Activated T-cell treated with anti-CD3 and anti-CD28 coated beads for 24 hours (primary cell): ENCODE measurements at places on chromosomes 2 and 18.

GRCh38 chr2:213284105-213285090 is at the start of gene SPAG16:
SPAG16 (plus strand) TSS chr2:213284464.
- peak; percentile 94 for DNase-seq

GRCh38 chr2:48668992-48669391 is 51.3 kb downstream of the GTF2A1L start:
- no peak for DNase-seq

- no peak for DNase-seq
Observed at GRCh38 chr18:70553936-70554260, 265.1 kb downstream of the SOCS6 start.

DNA sequence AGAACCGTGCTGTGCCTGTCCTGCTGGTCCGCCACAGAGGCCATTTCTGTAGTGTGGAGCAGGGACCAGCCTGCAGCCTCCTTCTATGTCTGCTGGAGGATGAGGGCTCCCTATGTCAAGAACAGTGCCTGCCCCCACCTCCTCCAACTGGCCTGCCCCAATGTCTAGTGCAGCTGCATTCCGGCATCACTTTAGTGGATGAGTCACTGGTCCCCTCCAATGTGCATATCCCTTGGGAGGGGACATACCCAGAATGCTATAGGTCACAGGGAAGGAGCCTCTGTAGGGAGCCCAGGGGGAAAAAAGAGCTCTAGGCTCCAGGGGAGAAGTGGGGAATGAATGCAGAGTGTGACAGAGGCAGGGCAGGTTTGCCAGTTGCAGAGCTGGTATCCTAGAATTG is 219.6 kb downstream of the CELF4 start:
- no peak for DNase-seq

DNA sequence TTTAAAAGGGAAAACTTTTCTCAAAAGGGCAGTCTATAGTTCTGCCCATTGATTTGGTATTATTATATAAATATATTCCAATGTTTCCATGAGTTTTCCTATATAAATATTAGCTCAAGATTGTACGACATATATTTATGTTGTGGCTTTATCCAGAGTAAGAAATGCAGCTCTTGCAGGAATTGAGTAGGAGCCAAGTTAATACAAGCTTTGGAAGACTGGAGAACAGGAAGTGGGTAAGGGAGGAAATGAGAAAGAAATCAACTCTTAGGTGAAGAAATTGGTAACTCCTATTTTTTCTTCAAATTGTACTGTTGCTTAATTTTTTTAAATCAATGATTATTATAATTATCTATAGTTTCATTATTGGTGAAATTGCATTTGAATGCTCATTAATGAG is 105.4 kb upstream of the FAM117B start:
- DNase-seq, result no peak

DNA sequence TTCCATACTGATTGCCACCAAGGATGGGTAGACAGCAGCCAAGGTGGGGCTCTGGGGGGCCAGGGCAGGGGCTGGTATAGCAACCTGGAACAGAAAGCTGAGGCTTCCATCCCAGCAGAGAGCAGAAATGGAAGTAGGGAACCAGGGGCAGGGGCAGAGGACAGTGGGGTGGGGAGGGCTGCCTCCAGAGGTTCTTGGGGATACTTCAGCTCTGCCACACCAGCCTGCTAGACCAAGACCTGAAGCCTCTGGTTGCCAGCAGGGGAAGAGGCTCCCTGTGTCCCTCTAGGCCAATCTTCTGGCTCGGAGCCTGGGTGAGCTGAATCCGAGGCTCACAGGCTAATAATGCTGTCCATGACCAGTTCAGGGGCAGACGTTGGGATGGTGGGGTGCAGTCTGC is 329.0 kb downstream of the DYSF start:
- no peak for DNase-seq

DNA sequence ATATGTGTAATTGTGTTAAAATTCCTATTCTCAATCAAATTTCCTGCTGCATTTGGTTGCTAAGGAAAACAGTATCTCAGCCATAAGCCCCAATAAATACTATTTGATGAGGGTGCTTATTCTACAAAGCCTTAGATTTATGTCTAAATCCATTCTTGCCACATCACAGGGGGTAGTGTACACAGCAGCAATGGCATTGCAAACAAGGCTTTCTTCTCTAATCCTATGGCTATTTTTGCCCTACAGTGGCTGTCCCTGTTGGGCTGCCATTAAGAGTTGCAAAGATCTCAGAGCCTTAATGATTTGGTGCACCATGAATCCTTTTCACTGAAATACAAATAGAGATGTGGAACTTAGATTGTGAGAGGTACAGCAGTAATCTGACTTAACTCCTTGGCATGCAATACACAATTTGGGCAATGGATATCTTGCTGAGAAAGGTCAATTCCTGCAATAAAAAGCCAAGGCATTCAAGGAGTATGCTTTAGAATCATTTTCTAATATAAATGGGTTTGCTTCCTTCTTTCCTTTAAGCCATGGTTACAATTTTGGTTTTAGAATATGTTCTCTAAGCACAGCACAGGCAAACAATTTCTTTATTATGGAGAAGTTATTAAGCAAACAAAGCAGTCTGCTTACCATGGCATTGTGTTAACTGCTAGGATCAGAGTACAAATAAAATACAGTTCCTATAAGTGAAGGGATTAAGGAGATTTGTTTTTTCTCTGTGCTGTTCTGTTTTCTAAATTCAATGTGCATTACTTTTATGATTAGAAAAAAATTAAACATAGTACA is 69.8 kb upstream of the CD302 start:
- no peak for DNase-seq

- DNase-seq, result no peak
Observed at GRCh38 chr2:22970284-22970975, 414.5 kb upstream of the KLHL29 start.

DNA sequence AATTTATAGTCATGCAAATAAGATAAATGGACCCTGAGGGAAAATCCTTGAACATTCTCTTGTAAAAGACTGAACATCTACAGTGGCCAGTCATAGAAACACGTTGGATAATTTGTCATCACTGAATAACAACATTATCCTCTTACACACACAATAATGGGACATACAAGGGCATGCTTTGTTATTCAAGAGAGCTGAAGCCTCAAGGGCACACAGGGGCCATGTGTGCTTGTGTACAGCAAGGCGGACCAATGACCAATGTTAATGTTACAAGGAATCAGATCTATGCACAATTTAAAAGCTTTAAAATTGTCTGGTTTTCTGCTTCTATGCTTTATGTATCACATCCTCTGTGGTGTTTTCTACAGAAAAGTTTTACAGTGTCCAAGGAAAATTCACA is 23.7 kb downstream of the COL6A3 start:
- DNase-seq, result no peak

- DNase-seq, result no peak
Observed at GRCh38 chr18:22238036-22238435, 68.6 kb downstream of the GATA6 start.

GRCh38 chr2:117985092-117985491 is 28.8 kb downstream of the CCDC93 start:
- no peak for DNase-seq

DNA sequence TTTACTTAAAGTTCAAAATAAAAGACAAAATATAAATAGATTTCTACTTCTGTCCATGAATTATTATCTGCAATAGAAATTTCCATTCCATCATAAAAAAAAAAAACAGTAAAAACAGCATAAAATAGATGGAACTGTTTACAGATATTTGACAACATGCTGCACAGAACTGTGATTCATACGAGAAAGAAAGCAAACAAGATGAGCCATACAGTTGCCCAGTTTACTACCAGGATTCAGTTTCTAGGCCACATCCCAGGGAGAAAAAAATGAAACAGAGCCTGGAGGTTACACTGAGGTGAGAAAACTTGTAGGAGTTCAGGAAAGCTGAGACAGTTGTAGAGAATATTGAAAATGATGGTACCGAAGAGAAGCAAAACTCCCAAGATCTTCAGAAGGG is 1426.9 kb upstream of the ACVR2A start:
- DNase-seq, result no peak

GRCh38 chr18:11849841-11850634 is 1.2 kb upstream of the CHMP1B start:
- DNase-seq, result peak; percentile 50

DNA sequence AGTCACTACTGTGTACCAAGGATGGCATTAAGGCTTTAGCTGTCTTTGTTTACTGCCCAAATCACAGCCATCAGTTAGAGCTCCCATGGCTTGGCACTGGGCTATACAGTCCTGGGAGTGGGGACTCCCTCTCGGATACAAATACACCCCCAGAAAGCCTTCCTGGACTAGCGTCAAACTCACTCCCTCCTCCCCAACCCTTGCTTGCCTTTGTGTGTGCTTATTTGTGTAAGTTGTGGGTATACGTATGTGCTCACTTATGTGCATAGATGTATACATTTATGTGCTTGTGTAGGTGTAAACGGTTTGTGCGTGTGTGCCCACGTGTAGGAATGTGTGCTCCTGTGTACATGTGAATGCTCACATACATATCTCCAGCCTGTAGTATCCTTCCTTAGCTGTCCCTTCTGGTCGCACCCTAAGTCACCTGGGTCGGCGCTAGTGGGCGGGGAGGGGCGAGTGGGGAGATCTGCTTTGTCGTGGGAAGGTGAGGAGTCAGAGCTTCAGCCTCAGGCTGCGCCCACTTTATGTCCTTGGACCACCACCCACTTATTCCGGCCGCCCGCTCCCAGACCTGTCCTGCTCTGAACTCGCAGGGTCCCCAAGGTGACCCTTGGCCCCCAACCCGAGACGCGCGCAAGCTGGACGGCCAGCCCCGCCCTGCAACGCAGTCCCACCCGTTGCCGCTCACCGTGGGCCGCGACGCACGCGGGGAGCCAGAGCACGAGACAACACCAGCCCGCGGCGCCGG is 461 bp downstream of the PRADC1 start:
- no peak for DNase-seq

DNA sequence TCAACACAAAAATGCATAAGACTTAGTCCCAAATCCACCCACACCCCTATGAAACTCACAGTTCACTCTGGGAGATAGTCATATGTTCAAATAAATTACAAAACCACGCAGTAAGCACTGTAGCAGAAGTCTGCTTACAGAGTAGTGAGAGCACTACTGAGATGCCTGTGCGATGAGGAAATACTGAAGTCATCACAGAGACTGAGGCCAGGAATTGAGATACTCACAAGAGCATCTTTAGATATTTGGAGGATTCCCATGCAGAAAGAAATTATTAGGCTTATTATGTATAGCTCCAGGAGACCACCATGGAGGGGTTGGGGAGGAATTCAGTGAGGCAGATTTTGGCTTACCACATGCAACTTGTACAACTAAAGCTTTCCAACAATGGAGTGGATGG is 82.3 kb downstream of the ANTXR1 start:
- no peak for DNase-seq

GRCh38 chr2:157895531-157895930 is 19.4 kb upstream of the ACVR1 start:
- no peak for DNase-seq

DNA sequence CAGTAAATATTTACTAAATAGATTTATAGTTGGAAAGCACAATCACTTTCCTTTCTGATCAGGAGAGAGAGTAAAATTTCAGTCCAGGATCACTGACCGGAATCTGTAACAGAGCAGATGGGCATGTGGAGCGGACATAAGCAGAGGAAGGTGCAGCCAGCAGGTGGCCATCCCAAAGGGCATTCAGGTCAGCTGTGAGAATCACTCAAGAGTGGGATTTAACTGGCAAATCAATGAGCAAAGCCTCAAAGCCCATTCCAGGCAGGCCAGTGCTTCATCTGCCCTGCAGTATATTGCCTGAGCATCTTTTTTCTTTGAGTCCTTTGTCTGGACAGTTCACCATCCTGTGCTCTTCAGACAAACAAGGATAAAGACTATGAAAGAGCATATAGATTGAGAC is 166.4 kb upstream of the SLC14A2 start:
- no peak for DNase-seq

GRCh38 chr2:149330127-149331022 is at the start of gene LYPD6:
LYPD6 (plus strand) TSS chr2:149330587; CDS start chr2:149437709, 107,122 bp downstream.
- no peak for DNase-seq

GRCh38 chr2:182895798-182896197 is 29.4 kb upstream of the FRZB start:
- no peak for DNase-seq

GRCh38 chr2:198731842-198732399 is 725.8 kb downstream of the SATB2 start:
- no peak for DNase-seq

DNA sequence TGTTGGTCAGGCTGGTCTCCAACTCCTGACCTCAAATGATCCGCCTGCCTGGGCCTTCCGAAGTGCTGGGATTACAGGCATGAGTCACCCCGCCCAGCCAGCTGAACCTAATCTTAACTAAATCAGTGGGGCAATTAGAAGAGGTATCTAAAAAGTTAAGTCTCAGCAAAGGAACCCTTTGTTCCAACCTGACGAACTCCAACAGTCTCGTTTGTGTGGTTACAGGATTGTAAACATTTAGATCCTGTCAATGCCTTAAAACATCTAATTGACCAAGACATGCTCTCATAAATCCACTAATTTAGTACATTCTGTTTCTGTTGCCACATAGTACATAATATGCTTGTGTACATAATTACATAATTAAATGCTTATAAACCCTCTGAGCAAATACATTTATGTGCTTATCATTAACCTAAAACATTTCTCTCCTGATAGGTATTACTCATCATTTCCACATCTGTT is 31.1 kb upstream of the STK39 start:
- no peak for DNase-seq

DNA sequence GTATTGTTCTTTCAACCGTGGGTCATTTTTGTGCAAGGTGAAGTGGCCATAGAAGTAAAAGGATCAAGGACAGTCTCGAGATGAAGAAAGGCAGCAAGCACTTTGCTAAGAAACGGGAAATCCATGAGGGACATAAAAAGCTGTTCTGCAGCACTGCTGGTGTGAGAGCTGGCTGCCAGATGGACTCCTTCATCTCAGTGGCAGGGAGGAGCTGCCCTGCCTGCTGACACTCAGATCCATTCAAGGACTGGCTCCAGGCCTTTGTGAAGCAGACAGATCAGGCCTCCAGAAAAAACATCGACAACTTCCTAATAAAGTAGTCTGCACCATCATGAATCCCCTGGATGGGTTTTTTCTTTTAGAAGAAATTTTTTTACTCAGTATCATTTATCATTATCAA is 29.5 kb downstream of the RMC1 start:
- no peak for DNase-seq

- DNase-seq, result no peak
Observed at GRCh38 chr2:182259629-182260150, 167.1 kb downstream of the PDE1A start.

- no peak for DNase-seq
Observed at GRCh38 chr2:234712421-234712935, 215.6 kb upstream of the ARL4C start.
